ENCODE measurements at places on chromosomes 13 and 19.

GRCh38 chr19:2360833-2361232, 768 bp downstream of the TMPRSS9 start:
- no peak for DNase-seq

- DNase-seq = no peak
These were observed 67.4 kb downstream of the CDADC1 start for GRCh38 chr13:49315036-49315565.

- no peak for DNase-seq
These were observed 7.5 kb upstream of the MEX3D start for GRCh38 chr19:1575323-1576241.

DNA sequence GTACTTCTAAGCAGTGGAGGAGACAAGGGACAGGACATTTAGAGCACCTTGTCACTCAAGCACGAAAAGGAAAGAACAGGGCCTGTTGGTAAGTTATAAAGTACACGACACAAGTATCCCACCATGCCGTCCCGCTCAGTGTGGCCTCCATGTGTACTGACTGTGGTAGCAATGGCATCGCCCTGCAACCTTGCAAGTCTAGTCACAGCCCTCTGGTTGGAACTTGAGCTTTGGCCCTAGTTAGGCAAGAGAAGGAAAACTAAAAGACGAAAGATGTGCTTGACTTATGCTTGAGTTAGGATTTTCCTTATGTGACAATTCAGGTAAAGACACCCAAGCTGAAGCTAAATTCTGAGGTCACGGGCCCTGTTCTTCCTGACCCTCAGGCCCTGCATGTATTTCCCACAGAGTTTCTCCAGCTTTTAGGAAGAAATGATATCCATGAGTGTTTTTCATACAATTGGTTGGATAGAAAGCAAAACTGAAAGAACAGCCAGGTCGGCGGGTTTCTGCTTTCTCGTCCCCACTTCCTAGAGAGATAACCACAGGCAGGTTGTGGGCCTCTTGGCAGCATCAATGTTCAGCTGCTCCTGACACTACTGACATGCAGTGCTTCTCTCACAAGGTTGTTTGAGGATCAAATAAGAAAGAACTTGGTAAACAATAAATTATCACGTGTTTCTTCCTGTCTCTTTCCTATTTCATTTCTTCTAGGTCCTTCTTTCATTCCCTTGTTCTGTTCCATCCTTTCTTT, 216.2 kb downstream of the IRS2 start:
- DNase-seq = no peak

GRCh38 chr19:16579381-16579780, 7.2 kb upstream of the SLC35E1 start:
- no peak for DNase-seq

- DNase-seq = no peak
These were observed 16.6 kb downstream of the SPACA7 start for GRCh38 chr13:112392719-112393118.

GRCh38 chr13:35210261-35210660, 266.2 kb downstream of the MAB21L1 start:
- DNase-seq = no peak

All from AG04449 (cell line).